NB4 (cell line): ENCODE measurements at places on chromosomes 1 and 21.

- no peak for DNase-seq
Observed at GRCh38 chr21:45162115-45162514, 87.7 kb downstream of the ADARB1 start.

GRCh38 chr21:30831194-30831765, 1.7 kb upstream of the KRTAP7-1 start:
- DNase-seq: peak; percentile 47

DNA sequence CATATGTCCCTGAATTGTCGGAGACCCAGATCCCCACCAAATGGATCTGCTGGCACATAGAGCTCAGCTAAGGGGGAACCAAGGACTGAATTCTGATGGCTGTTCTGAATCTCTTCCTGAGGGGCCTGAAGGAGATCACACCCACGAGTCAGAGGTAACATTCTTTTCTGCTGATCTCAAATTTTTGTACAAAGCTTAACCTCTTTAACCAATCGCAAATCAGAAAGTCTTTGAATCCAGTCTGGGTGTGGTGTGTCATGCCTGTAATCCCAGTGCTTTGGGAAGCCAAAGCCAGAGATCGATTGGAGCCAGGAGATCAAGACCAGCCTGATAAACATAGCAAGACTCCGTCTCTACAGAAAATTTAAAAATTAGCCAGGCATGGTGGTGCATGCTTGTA, 62.8 kb upstream of the PRRC2C start:
- DNase-seq: no peak

DNA sequence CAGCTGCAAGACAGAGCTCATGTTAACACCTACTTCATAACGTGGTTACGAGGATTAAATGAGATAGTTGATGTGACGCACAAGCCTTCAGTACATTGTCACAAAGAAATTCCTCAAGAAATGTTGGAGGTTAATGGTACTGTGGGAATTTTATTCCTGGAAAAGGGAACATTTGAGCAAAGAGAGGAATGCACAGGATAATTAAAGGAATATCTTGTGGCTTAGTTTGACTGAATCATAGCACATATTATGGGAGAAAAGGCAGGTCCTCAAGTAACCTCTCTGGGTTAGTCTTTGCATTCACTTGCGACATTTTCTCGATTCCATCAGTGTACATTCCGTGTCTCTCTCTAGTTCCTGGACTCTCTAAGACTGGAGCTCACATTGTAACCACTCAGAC, 300.2 kb upstream of the DUSP10 start:
- no peak for DNase-seq

DNA sequence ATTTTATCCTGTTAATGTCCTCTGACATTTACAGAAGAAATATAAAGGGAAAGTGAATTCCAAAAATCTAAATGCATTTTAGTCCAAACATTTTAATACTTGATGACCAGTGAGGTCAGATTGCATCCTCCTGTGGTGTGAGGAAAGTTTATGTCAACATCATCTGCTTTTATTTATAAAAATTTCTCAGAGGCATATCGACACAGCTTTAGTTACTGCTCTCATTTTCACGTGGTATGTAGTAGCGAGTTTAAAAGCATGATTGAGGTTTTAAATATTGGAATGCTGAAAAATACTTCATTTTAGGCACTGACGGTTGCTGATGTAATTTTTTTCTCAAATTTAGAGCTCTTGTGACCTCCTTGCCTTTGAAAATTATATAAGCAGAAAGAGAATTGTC, 234.8 kb downstream of the HMCN1 start:
- DNase-seq: no peak

- no peak for DNase-seq
Observed at GRCh38 chr1:55064071-55064581, 24.8 kb downstream of the PCSK9 start.

- no peak for DNase-seq
Observed at GRCh38 chr21:40688106-40688864, 158.7 kb downstream of the DSCAM start.

- DNase-seq: no peak
Observed at GRCh38 chr1:151963288-151963687, 30.4 kb downstream of the S100A10 start.
